ENCODE measurements at places on chromosomes 3 and 15. TPM values are rescaled to one million over a fixed set of nuclear protein-coding genes. Genes with fewer than 3 reads are reported as not detected.

DNA sequence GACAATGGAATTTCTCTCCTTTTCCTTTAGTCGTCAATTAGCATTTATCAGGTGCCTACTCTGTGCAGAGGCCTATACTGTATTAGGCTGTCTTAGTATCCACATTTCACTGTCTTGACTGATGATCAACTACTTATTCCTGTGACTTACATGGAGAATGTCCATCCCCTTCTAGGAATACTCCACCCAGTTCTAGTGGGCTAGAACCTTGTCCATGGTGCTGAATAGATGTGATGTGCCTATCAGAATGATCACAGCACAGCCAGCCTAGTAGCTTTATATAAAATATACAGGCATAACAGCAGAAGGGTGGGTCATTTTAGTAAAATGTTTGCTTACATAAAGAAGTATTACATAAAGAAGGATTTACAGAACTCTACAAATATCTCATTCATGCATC lies 621.4 kb downstream of the PDCD6IP start:
- peak; percentile 28 for DNase-seq

DNA sequence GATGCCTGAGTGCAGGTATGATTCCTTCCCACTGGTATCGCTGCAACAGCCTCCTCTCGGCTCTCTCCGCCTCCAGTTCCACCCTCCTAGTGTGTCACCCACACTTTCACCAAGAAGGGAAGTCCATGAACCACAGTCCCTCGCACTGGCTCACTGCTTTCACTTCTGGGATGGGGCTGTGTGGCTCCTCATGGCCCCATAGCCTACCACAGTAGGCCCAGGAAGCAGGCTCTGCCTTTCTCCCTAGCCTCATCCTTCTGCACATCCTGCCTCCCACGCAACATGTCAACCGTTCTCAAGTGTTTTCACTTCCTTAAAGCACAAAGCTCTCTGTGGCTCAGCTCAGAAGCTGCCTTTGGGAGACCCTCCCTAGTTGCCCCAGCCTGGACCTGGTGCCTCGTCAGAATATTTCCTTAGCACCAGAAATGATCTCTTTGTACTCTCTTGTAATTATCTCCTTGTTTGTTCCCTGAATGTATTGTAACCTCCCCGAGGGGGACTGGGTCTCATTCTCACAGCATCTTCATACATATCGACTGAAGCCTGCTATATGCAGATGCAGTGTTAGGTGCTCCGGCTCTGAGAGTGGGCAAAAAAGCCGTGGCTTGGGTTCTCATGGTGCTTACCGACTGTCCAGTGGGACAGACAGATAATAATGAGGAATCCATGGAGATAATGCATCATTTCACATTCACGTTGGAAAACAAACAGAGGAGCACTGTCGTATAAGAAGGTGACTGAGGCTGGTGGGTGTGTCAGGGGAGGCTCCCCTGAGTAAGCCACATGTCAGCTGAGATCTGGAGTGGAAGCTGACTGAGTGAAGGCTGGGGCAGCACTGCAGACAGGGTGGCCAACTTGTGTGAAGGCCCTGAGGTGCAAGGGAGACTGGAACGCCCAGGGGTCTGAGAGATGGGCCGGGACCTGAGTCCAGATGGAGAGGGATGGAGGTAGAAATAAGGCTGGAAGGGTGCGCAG lies 107.1 kb downstream of the DGKG start:
- no peak for DNase-seq

GRCh38 chr3:56759532-56759931 lies 42.2 kb downstream of the ARHGEF3 start:
- no peak for DNase-seq

DNA sequence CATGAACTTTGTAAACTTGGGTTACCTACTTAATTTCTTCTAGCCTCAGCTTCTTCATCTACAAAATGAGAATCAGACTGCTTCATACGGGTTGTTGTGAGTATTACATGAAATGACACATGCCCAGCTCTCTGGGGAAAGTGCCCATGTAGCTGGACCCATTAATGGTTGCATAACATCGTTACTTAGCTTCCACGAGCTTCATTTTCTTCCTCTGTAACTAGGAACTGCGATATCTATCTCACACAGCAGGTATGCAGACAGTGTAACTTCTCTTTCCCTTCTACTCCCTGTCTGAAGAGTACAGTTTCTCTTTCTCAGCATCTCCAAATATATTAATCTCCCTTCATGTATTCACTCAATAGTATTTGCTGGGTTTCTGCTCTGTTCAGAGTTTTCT lies 37.9 kb upstream of the DLG1 start:
- no peak for DNase-seq

DISP2 gene
- total RNA-seq = 0.59 TPM

DNA sequence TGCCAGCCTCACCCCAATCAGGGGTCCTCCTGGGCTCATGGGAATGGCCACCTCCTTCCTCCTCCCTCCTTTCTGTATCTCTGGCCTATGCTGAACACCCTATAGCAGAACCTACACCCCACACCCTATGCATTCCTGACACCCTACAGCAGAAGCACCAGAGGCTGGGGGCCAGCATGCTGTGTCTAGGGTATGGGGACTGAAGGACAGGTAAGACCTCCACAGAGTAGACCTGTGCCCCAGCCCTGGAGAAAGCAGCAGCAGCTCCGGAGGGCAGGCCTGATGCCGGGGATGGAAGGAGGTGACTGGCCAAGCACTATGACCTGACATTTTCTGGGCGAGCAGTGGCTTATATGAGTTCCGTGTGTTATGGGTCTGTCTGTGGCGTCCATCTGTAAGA lies 66.9 kb downstream of the TLE3 start:
- no peak for DNase-seq

GRCh38 chr3:196232154-196232881 lies 16.0 kb downstream of the SLC51A start:
- no peak for DNase-seq

- DNase-seq = no peak
Observed at GRCh38 chr15:88394553-88395145, 72.5 kb downstream of the MRPL46 start.

- no peak for DNase-seq
Observed at GRCh38 chr3:138594935-138595610, 1.0 kb upstream of the CEP70 start.

GNL3 gene
- 245 TPM for total RNA-seq

HTR3E gene
- not detected for total RNA-seq

DNA sequence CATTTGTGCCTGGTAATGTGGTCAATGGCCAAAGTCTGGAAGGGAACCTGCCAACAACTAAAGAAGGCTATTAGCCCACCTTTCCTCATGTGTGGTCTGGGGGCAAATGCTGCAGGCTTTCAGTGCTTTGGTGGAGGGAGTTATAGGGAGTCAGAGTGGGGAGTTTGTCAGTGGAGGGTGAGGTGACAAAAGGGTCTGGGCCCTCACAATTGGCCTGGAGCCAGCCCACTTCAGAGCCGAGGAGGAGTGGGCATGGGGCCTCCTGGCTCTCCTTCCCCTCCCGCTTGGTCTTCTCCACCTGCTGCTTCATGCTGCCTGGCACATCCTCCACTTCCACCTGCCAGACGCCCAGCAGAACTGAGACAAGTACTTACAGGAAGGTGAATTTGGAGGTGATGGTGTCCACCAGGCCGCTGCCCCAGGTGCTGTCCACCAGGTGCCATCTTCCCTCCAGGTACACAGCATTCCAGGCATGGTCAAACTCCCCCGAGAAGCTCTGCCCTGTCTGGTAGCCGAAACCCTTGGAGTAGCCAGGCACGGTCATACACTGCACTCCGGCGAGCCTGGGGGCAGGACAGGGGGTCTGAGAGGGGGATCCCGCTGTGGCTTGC lies 40.9 kb downstream of the KY start:
- no peak for DNase-seq

DNA sequence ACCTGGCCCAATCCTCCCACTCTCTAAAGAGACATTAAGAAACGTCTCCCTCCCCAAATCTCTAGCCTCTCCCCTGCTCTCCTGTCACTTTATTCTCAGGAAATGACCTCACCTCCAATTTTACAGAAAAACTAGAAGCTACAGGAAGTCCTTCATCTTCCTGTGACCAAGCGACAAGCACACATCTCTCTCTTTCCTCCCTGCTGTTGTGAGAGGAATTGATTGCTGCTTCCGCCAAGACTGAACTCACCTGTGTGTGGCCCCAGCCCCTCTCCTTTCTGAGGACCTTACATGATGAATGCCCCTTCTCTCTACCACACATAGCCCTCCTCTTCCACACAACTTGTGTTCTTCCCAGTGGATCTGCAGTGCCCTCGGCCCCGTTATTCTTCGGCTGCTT lies 18.2 kb downstream of the DNAJB8 start:
- no peak for DNase-seq

DNA sequence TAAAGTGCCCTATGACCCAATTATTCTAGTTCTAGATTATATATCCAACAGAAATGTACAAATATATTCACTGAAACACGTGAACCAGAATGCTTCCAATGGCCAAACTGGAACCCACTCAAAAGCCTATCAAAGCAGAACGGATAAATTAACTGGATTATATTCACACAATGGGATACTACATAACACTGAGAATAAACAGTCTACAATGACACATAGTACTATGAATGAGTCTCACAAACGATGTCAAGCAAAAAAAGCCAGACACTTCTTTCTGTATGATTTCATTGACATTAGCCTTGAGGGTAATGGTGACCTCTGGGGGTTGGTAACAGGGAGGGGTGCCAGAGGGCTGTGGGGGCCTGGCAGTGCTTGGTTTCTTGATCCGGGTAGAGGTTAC lies 50.9 kb upstream of the HACD2 start:
- no peak for DNase-seq

GRCh38 chr3:127166501-127167065 lies 26.3 kb upstream of the PRR23E start:
- no peak for DNase-seq

TRH gene
- not detected for total RNA-seq

DNA sequence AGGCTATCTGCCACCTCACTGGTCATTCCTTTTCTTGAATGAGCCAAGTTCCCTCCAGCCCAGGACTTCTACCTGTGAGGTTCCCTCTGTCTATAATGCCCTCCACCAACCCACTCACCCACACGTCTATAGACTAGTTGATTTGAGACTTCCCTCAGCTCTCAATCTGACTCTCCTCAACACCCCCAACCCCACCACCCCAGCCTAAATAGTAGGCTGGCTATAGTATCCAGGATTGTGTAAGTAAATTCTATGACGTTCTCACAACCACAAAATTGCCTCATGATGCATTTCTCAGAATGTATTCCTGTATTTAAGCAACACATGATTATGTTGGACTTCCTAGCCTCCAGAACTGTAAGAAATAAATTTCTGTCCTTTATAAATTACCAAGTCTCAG lies 2.2 kb downstream of the PLSCR1 start:
- no peak for DNase-seq

DNA sequence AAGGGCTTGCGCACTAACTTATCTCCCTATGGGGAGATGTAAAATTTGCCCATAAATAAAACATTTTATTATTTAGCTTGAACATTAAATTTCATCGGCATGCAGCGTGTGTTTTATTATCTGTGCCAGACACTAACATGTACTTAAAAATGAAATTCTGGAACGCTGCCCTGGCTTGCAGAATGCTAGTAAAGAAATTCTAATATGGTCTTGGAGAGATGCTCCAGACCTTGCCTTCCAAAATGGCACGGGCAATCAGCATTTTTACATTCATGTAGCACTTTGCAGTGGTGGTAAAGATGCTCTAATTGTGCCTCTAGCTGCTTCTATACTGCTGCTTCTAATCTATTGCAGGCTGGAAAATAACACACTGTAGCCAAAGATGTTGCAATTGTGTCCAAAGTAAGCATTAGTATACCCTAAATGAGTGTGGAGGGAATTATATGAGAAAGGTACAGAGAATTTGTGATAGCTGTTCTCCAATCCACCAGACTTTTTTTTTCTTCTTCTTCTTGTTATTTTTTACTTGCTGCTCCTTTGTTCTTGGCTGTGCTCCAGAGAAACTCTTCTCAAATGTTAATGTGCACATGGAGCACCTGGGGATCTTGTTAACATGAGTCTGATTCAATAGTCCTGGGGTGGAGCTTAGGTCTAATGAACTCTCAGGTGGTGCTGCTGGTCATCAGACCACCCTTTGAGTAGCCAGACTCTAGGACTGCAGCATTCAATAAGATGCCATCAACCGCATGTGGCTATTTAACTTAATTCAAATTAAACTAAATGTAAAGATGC lies 47.3 kb downstream of the CRABP1 start:
- no peak for DNase-seq

DNA sequence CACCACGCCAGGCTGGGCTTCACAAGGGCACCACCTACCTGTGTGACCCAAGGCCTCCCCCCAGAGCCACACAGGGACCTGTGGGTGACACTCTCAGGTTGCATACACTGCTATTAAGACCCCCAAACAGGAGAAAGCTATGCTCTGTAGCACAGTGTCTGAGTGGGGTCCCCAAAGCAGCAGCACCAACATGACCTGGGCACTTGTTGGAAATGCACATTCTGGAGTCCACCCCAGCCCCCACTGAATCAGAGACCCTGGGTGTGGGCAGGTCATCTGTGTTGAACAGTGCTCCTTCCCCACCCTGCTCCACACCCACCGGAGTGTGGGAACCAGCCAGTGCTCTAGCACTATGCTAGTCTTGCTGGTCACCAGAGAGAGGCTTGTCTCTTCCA lies 76.1 kb downstream of the ADAMTS17 start:
- DNase-seq = no peak

ANKRD63 gene
- 0.26 TPM for total RNA-seq

- no peak for DNase-seq
Observed at GRCh38 chr15:74233851-74234597, 2.1 kb upstream of the CCDC33 start.

MGLL gene
- total RNA-seq = 0.11 TPM

CCK gene
- total RNA-seq = 0.37 TPM

DNA sequence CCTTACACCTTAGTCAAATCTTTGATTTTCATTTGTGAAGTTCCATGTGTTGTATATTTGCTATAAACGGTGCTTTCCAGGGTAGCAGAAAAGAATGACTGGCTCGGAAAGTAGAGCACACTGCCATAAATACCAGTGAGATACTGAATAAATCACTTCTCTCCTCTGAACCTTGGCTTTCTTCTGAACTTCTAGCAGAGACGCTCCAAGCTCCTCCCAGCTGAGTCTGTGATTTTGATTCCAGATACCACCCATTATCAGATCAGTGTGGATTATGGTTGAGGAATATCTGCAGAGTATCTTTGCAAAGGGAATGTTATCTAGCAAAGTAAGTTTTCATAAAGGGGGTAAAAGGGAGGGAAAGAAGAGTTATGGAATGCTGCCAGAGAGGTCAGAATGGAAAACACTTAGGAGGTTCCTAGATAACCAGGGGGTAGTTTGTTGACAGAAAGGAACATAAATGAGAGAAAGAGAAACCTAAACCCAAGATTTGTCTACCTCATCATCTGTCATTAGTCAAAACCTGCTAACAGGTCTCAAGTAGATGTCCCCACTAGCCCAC lies 98.5 kb upstream of the PSMD6 start:
- no peak for DNase-seq

MAGI1 gene
- total RNA-seq = 65.7 TPM

DNA sequence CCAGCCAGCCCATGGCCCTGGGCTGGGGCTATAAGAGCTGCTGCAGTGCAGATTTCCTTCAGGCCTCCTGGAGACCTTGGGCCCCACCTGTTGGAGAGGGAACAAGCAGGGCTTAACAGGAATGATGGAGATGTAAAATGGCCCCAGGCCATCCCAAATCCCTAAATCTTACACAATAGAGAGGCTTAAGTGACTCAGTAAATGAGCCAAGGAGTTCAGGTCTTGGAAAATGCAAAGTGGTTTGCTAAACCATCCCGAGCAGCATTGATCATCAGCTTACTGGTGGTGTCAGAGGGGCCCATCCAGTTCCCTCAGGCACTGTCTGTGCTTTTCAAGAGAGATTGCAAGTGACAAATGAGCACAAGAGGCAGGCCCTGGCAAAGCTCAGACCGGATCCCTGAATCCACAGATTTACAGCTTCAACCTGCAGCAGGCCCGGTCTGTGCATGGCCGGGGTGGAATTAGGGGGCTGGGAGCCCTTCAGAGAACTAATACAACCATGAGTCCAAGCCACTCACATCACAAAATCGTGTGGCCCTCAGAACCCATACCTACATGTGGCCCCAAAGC lies 325.4 kb downstream of the UACA start:
- peak; percentile 53 for DNase-seq

Measured in H9 (cell line).